ENCODE measurements at places on chromosomes 1 and 21. TPM values are rescaled to one million over a fixed set of nuclear protein-coding genes. Genes with fewer than 3 reads are reported as not detected.
A peak's percentile ranks its signal among the peaks of the same experiment; 100 is the strongest.

DNA sequence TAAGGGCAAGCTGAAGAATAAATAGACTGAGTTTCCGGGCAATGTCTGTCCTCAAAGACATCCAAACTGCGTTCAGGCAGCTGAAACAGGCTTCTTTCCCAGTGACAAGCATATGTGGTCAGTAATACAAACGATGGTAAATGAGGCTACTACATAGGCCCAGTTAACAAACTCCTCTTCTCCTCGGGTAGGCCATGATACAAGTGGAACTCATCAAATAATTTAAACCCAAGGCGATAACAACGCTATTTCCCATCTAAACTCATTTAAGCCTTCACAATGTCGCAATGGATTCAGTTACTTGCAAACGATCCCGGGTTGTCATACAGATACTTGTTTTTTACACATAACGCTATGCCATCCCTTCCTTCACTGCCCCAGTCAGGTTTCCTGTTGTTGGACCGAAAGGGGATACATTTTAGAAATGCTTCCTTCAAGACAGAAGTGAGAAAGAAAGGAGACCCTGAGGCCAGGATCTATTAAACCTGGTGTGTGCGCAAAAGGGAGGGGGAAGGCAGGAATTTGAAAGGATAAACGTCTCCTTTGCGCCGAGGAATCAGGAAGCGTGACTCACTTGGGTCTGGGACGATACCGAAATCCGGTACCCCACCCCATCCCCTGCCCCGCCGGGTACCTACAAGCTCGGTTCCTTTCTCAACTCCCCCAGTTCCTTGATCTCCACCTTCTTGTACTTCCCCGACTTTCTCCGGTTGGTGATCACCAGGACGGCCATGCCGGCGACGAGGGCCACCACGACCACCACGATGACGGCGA, 1.3 kb downstream of the TACSTD2 start:
- H3K36me3 ChIP-seq = no peaks in the 10 kb centered on the region
- no peak overlapping the region for H3K4me3 ChIP-seq
- H3K27ac ChIP-seq = no peak overlapping the region
- H3K27me3 ChIP-seq = no peaks in the 10 kb centered on the region

- peak overlapping the region; percentile 93 for H3K27ac ChIP-seq
- H3K4me1 ChIP-seq = peaks cover 18% of the 10 kb centered on the region
- no peak overlapping the region for H3K4me3 ChIP-seq
- no peaks in the 10 kb centered on the region for H3K27me3 ChIP-seq
- DNase-seq = peak; percentile 60
Observed at GRCh38 chr1:10900691-10901090, 104.2 kb upstream of the CASZ1 start.

GRCh38 chr1:52857443-52857842, 14.9 kb downstream of the ZYG11A start:
- no peaks in the 10 kb centered on the region for H3K27me3 ChIP-seq
- no peak overlapping the region for H3K4me3 ChIP-seq
- no peaks in the 10 kb centered on the region for H3K36me3 ChIP-seq

Gene UBE4B
- total RNA-seq = 41.1 TPM

DNA sequence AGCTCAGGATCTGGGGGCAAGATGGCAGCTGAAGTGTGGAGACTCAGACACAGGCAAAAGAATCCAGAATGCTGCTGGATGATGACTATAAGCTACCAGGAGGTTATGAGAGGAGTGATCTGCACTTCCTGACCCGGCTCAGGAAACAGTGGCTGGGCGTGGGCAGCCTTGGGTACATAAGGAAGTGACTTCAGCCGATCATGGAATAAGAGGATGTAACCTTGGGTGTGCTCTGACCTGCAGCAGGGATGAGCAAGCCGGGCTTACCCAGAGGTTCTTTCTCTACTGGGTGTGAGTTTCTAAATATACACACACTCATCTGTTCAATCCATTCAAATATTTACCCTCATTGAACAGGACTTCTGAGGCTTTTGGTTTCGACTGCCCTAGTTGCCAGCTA, 62.7 kb downstream of the CD34 start:
- H3K27me3 ChIP-seq = no peaks in the 10 kb centered on the region
- peaks cover 9% of the 10 kb centered on the region for H3K4me1 ChIP-seq
- DNase-seq = peak; percentile 71
- no peak overlapping the region for H3K4me3 ChIP-seq
- peak overlapping the region; percentile 87 for H3K27ac ChIP-seq
- H3K36me3 ChIP-seq = no peaks in the 10 kb centered on the region

DNA sequence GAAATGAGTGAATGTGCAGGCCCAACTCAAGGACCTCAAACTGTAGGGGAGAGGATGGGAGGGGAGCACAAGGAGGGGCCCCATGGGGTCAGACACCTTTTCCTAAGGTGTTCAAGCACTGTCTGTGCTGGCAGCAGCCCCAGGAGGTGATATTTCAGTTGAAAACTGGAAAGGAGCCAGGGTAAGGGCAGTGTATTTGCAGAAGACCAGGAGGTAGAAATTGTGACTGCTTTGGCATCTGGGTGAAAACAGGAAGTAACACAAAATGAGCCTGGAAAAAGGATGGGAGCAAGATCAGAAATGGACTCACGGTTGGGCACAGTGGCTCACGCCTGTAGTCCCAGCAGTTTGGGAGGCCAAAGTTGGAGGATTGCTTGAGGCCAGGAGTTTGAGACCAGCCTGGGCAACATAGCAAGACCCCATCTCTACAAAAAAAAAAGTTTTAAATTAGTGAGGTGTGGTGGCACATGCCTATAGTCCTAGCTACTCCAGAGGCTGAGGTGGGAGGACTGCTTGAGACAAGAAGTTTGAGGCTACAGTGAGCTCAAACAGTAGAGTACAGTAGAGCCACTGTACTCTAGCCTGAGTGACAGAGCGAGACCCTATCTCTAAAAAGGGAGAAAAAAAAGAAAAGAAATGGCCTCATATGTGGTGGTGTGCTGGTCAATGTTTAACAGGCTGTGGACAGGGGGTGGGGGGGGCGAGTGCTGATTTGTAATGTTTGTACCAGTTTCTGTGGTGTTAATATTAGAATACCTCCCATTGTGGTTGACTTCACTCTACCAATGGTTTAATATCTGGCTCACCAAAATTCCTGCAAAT, 76.2 kb upstream of the ANGPTL1 start:
- no peak for DNase-seq
- H3K4me3 ChIP-seq = no peak overlapping the region
- no peaks in the 10 kb centered on the region for H3K27me3 ChIP-seq
- H3K27ac ChIP-seq = no peak overlapping the region

DNA sequence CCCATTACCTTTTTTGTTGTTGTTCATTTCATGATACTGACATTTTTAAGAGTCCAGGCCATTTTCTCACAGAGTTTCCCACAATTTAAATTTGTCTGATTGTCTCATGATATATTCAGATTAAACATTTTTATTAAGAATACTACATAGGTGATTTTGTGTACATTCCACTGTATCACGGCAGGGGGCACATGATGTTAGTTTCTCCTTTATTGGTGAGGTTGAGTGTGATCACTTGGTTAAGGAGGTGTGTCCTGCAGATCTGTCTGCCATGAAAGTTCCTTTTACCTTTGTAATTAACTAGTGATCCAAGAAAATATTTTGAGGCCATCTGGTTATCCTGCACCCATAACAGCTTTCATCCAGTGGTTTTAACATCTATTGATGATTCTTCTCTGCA, 11.8 kb downstream of the RTCA start:
- H3K4me3 ChIP-seq = no peak overlapping the region
- no peaks in the 10 kb centered on the region for H3K4me1 ChIP-seq

DNA sequence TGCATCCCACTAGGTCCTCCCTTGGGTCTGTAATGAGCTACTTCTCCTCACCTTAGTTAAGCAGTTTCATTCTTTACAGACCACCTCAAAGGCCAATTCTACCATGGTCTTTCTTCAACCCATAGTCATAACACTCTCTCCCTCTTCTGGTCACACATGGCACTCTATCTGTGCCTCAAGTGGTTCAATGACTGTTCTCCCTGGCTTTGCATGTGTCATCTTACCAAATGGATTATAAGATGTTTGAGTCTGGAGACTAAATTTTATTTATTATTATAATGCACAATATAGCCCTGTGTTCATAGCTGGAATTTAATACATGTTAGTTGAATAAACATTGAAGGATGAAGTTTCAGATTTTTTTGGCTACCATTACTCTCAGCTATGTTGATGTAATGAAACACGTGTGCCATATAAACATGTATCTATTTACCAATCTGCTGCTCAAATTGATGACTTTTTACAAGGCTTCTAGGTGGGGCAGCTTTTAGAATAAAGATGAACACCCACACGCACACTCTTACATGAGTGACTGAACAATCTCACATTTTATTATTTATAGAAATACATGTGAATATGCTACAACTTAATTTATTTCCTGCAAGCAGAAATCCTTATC, 102.1 kb downstream of the RUNX1 start:
- H3K27me3 ChIP-seq = no peaks in the 10 kb centered on the region
- DNase-seq = no peak
- no peaks in the 10 kb centered on the region for H3K4me1 ChIP-seq
- H3K27ac ChIP-seq = no peak overlapping the region
- no peaks in the 10 kb centered on the region for H3K36me3 ChIP-seq

- DNase-seq = no peak
- no peak overlapping the region for H3K27ac ChIP-seq
- H3K27me3 ChIP-seq = peaks cover 3% of the 10 kb centered on the region
Observed at GRCh38 chr1:118878661-118879060, 109.5 kb downstream of the TBX15 start.

Gene SPRR2F
- 0.80 TPM for total RNA-seq

DNA sequence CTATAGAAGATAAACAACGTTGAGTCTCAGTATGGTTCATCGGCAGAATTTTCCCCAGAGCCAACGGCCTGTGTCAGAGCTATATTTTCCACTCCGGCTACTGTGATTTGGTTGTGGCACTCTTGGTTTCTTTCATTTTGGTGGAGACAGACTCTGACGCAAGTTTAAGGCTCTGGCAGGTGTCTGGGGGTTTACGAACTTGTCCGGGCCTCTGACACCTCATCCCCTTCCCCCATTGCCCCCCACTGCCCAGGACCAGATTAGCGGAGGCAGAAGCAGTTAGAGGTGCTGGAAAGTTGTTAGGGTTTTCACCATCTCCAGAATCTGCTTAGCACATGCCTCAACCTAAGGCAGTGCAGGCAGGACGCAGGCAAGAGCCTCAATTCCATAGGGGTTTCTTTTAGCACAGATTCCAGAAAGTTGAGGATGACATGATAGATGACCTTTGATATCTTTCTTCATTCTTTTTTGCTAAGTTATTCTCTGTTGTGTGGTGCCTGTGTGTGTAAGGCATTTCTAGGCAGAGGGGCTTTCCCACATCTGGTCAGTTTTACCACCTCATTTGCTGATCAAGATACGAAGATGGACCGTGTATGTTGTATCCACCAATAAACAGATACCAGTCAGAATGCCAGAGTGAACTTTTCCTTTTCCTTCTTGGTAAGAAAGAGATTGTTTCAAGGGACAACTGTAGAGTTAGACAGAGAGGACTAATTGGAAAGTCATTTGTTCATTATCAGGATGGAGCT, 18.4 kb upstream of the IL10 start:
- no peaks in the 10 kb centered on the region for H3K36me3 ChIP-seq
- no peaks in the 10 kb centered on the region for H3K4me1 ChIP-seq
- no peak for DNase-seq
- no peaks in the 10 kb centered on the region for H3K27me3 ChIP-seq

GRCh38 chr1:156480016-156480370, 20.6 kb downstream of the MEF2D start:
- DNase-seq = no peak
- H3K4me3 ChIP-seq = no peak overlapping the region
- no peaks in the 10 kb centered on the region for H3K27me3 ChIP-seq
- H3K36me3 ChIP-seq = no peaks in the 10 kb centered on the region

GRCh38 chr1:14598498-14599182, at the start of gene KAZN:
Gene KAZN, plus strand, starts transcription at chr1:14598685.
- peaks cover 6% of the 10 kb centered on the region for H3K4me1 ChIP-seq
- H3K27ac ChIP-seq = peak within 1 kb of the TSS; percentile 86
- H3K27me3 ChIP-seq = peaks cover 38% of the 10 kb centered on the region
- H3K36me3 ChIP-seq = no peaks in the 10 kb centered on the region

GRCh38 chr1:223355699-223356098, 8.3 kb downstream of the SUSD4 start:
- no peak overlapping the region for H3K27ac ChIP-seq
- no peak for DNase-seq

GRCh38 chr1:239302696-239303095, 83.7 kb upstream of the CHRM3 start:
- no peak for DNase-seq
- no peaks in the 10 kb centered on the region for H3K27me3 ChIP-seq
- no peaks in the 10 kb centered on the region for H3K4me1 ChIP-seq

Gene AK5
- not detected for total RNA-seq

Gene NIBAN1
- total RNA-seq = 11.1 TPM

GRCh38 chr1:94098585-94099111, 22.3 kb downstream of the ABCA4 start:
- no peaks in the 10 kb centered on the region for H3K36me3 ChIP-seq
- no peak overlapping the region for H3K27ac ChIP-seq
- peaks cover 64% of the 10 kb centered on the region for H3K4me1 ChIP-seq
- DNase-seq = no peak
- H3K27me3 ChIP-seq = no peaks in the 10 kb centered on the region

Gene LRRC53
- total RNA-seq = not detected

- no peak overlapping the region for H3K27ac ChIP-seq
- H3K4me1 ChIP-seq = no peaks in the 10 kb centered on the region
- H3K27me3 ChIP-seq = no peaks in the 10 kb centered on the region
- no peaks in the 10 kb centered on the region for H3K36me3 ChIP-seq
- DNase-seq = no peak
Observed at GRCh38 chr1:70436622-70437251, 25.7 kb downstream of the CTH start.

DNA sequence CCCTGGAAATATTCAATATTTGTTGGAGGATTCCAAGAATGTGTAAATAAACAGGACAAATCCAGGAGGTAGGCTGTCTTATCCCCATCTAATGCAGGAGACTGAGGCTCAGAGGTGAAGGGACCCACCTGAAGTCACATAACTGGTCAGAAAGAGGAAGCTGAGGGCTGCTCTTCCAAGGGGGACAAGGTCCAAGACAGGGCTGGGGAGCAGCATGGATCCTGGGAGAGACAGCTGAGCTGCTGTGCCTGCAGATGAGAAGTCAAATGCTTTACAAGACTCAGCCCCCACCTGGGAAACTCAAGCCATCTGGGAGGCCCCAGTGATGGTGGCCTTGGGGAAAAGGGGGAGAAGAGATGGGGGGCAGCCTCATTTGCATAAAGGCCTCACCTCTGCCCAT, 224.4 kb downstream of the PTPRU start:
- no peaks in the 10 kb centered on the region for H3K36me3 ChIP-seq
- H3K4me3 ChIP-seq = no peak overlapping the region
- H3K27me3 ChIP-seq = no peaks in the 10 kb centered on the region
- H3K4me1 ChIP-seq = no peaks in the 10 kb centered on the region
- no peak overlapping the region for H3K27ac ChIP-seq

Gene SLC9A1
- total RNA-seq = 9.7 TPM

- no peaks in the 10 kb centered on the region for H3K36me3 ChIP-seq
- H3K27me3 ChIP-seq = peaks cover 3% of the 10 kb centered on the region
- H3K4me3 ChIP-seq = no peak overlapping the region
- H3K27ac ChIP-seq = no peak overlapping the region
Observed at GRCh38 chr1:240691909-240692705, 80.2 kb upstream of the GREM2 start.
